ENCODE measurements at places on chromosomes 16 and 17.

DNA sequence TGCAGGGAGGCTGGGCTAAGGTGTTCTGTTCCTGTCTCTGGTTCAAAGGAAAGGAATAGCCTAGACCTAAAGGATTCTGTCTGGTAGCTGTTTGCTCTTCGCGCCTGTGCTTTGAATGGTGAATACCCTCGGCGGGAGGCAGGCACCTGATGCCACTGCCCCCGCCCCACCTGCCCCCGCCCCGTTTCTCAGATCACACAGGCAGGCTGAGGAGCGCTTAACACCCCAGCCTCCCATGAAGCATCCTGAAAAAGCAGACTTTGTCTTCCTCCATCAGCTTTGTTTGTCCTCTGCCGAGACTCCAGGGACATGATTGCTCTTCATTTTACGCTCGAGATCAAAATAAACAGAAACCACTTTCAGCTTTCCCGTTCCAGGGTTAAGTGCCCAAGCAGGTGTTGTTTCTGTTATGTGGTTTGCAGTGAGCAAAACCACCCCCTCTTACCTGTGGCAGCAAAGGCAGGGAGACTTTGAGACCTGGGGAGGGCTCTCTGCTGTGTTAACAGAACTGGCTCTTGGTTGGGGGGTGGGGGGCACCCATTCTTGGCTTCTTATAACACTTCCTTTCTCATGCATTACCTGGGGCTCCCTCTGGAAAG is 452.1 kb downstream of the WWOX start:
- DNase-seq = no peak

- no peak for DNase-seq
These were observed 16.5 kb upstream of the ATP6V0A1 start for GRCh38 chr17:42442196-42442565.

DNA sequence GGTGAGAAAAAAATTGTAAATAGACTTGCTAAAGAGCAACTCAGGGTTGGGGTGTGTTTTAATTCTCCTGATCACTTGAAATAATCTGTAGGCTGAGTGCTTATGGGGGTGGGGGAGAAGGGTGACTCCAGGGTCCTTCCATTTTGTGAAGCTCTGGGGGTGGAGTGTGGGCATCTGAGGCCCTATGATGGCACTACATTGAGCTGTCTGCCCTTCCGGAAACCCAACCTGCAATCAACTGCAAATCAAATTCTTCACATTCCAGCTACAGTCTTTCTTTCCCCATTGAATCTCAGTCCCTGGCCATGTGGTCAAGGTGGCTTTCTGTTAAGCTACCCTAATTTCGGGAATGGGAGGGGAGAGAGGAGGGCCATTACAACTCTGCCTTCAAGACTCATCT is 6.0 kb upstream of the CDC6 start:
- no peak for DNase-seq

- DNase-seq = no peak
These were observed 304.1 kb upstream of the N4BP1 start for GRCh38 chr16:48914070-48914469.

- DNase-seq = no peak
These were observed 3.4 kb downstream of the SLC2A4 start for GRCh38 chr17:7284911-7285310.

GRCh38 chr17:58615768-58616659 is 75.8 kb downstream of the TEX14 start:
- no peak for DNase-seq

GRCh38 chr17:901191-901950 is 78.2 kb downstream of the NXN start:
- no peak for DNase-seq

DNA sequence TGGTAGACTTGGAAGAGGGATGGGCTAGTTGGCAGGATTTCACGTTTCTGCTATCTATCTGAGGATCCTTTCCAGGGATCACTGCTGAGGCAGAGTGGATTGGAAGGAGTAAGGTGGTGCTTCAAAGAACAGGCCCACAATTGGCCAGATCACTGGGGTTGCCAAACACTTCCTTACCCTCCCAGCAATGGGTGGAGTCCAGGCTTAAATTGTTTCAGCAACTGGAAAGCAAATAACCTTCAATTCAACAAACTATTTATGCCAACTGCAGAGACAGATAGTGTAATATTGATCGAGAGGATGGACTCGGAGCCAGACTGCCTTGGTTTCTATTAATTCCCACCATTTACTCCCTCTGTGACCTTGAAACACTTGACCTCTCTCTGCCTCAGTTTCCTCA is 2.1 kb downstream of the ARRB2 start:
- DNase-seq = no peak

DNA sequence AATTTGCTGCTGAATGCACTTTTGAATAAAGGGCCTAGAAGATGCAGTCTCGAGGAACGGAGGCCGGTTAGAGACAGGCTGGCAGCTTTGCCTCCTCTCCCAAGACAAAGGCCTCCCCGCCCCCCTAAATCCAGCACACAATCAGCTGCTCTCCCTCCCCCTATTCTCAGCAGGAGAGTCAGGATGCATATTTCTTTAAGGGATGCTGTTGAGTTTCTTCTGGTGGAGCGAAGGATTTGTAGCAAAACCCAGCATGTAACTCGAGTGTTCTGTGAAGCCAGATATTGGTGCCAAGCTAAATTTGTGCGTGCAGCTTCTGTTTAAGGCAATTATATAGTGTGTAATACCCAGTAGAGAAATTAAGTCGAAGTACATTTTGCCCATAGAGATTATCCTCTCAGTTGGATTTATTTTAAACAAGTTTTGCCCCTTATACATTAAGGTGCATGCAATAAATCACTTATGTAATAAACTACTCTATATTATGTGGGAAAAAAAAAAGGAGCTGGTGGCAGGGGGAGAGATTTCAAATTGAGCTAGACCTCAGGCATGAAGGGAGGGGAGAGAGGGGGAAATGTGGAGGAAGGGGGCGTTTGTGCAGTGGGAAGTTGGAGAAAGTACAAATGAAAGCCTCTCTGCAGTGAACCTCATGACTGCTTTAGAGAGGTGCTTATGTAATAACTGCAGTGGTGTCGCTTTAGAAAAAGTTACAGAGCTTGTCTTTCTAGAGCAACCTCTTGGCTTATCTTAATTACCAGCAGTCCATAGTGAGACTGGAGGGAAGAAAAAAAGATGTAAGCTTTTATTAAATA is 599.2 kb downstream of the MAF start:
- no peak for DNase-seq

- DNase-seq = no peak
These were observed 1.5 kb upstream of the CMTM4 start for GRCh38 chr16:66698046-66698445.

DNA sequence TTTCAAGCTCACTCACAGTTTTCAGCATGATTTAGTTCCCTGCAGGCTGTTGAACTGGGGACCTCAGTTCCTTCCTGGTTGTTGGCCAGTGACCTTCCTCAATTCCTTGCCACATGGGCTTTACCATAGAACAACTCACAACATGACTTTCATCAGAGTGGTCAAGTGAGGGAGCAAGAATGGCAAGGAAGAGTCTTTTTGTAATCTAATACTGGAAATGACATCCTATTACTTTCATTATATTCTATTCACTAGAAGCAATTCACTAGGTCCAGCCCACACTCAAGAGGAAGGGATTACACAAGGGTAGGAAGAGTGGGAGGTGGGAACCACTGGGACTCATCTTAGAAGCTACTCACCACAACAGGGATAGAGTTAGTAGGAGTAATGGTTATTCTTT is 57.6 kb downstream of the SYT17 start:
- DNase-seq = no peak

DNA sequence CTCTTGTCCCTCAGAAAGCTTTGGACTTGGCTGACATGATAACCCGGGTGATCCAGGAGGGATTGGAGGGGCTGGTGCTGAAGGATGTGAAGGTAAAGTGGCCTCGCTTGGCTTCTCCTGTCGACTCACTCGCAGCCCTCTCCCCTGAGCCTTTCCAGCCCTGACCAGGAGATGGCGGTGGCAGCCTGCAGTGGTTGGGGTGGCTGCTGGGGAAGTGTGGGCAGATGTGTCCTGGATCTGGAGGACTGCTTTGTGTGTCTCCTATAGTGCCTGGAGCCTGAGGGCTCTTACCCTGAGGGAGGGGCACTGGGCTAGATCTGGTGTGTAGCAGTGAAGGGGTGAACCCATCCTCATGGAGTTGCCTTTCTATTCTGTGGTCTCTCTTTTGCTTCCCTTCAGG is 17.9 kb downstream of the LIG3 start:
- DNase-seq = peak; percentile 87

GRCh38 chr16:1789643-1790045 is 3.9 kb downstream of the IGFALS start:
- DNase-seq = no peak

DNA sequence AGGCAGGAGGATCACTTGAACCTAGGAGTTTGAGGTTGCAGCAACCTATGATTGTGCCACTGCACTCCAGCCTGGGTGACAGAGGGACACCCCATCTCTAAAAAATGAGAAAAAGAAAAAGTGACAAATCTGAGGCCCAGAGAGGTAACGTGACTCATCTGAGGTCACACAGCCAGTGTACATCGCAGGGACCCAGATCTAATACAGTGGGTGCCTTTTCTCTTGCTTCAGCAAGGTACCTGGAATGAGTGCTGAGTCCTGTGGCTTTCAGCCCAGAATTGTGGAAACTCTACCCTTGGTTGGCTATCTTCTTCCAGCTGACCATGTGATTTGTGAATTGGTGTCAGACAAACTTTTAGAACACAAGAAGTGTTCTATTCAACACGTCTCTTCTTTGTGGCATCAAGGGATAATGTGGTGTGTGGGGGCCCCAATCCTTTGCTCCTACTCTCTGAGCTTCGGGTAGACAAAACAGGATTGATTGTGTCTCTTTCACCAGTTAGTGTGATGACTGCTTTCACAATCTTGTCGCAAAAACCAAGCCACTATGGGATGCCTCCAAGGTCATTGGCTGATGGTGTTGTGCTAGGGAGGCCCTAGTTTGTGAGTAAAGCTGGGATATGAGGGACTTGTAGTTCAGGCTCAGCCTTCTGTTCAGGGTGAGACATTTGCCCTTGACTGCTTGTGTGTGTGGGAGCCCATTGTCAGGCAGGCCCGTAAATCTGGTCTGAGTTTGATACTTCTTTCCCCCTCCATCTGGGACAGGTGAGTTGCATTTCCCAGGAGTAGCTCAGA is 71.0 kb downstream of the MSI2 start:
- DNase-seq = no peak

GRCh38 chr16:31347445-31347844 is 7.5 kb upstream of the ITGAX start:
- no peak for DNase-seq

DNA sequence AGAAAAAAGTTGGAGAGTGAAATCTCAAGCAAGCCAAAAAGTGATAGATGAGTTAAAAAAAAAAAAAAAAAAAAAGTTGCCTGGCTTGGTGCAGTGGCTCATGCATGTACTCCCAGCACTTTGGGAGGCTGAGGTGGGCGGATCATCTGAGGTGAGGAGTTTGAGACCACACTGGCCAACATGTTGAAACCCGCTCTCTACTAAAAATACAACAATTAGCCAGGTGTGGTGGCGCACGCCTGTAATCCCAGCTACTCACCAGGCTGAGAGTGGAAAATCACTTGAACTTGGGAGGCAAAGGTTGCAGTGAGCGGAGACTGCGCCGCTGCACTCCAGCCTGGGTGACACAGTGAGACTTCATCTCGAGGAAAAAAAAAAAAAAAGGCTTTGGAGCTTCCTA is 668.8 kb downstream of the WWOX start:
- DNase-seq = no peak

- no peak for DNase-seq
These were observed 166.6 kb downstream of the CYLD start for GRCh38 chr16:50908468-50908867.

- no peak for DNase-seq
These were observed 227.5 kb upstream of the ZFHX3 start for GRCh38 chr16:73275448-73275847.

DNA sequence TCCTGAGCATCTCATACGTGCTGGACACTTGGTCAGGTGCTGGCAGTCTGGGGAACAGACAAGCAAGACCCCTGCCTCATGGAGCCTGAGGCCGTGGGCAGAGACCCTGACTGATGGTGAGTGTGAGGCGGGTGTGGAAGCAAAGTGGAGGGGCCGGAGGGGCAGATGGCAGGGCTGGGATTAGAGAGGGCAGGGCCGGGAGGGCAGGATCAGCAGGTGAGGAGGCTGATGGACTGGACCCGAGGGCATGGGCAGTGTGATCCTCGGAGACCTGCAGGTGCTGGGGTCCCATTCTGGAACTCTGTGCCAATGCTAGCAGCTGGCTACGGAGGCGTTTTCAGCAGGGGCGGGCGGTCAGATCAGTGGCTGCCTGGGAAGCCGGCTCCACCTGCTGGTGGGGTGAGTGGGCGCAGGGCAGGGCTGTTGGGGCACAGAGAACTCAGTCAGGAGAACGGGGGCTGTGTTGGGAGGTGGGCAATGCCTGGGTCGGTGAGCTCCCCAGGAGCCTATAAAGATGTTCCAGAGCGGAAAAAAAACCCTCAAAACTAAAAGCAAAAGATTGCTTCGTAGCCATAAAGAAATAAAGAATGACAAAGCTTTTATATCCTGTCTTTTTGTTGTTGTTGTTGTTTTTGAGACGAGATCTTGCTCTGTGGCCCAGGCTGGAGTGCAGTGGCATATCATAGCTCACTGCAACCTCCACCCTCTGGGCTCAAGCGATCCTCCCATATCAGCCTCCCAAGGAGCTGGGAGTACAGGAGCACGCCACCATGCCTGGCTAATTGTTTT is 8.9 kb upstream of the C16orf74 start:
- no peak for DNase-seq
